Fibroblast of the aortic adventitia (primary cell): ENCODE measurements at places on chromosomes 11 and 22.

GRCh38 chr11:8650401-8650990 lies 32.0 kb downstream of the TRIM66 start:
- peak; percentile 66 for DNase-seq

DNA sequence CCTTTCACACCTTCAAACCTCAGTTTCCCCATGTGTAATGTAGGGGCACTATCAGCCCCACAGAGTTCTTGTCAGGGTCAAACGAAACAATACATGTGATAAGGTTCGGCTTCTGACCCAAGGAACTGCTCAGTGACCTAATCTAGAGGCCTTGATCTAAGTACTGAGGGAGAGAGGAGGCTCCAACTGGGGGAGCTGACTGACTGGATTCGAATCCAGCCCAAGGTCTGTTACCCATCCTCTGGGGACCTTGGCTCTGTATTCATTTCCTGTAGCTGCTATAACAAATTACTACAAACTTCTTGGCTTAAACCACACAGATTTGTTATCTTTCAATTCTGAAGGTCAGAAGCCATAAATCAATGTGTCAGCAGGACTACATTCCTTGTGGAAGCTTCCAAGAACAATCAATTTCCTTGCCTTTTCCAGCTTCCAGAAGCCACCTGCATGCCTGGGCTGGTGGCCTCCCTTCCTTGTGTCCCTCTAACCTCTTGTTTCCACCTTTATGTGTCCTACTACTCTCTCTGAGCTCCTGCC lies 10.7 kb upstream of the ANAPC15 start:
- peak; percentile 58 for DNase-seq

DNA sequence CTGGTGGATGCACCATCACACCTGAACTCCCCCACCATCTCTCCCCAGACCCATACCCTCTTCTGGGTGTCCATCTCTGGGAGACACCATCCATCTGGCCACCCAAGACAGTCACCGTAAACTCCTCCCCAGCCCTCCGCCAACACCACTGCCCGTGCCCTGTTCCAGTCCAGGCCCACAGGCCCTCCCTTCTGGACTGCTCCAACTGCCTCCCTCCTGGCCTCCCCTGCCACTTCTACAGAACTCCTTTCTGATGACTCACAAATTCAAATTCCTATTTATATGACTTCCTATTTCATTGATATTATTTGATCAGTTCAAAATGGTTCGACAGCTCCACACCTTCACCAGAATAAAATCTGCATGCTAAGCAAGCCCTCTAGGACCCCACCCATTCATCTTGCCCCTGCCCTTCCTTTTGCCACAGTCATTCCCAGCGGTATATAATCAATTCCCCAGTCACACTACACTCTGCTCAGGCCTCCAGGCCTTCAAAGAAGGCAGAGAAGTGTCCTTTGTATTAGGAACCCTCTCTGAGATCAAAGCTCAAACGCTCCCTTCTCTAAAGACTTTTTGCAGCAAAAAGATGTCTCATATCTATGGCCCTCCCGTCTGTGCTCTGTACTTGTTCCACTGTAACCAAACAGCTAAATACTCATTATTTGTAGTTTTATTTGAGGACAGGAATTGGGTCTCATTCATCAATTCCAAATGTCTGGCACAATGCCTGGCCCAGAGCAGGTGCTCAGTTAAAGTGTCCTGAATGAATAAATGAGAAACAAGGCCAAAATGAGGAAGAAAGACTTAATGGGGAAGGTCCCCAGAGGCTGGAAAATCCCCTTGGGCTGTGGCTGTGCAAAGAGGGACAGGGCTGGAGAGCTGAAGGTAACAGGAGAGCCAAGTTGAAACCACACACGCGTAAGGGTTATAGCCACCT lies 29.0 kb downstream of the MYH9 start:
- peak; percentile 42 for DNase-seq

DNA sequence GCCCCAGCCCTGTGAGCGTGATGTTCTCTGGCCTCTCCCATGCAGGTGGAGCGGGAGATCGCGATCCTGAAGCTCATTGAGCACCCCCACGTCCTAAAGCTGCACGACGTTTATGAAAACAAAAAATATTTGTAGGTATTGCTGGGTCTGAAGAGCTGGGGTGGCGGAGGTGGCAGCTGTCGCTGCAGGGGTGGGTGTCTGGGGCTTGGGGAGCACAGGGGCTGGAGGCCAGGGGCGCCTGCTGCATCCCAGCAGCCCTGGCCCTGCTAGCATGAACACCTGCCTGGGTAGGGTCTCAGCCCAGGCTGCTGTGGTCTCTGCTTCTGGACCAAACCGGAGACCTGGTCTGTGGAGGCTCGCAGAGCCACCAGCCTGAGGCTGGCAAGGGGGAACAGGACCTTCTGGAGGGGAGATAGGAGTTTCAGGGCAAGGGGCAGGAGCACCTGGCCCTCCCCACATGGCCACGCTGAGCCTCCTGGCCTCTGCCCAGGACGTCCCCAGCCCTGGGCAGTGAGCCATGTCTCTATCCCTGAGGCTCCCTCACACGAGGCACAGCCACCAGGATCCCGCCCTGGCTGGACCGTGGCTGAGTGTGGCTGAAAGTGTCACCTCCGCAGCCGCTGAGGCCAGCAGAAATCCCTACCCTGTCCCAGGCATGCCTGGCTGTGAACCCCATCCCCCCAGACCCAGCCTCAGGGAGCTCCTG lies 48.2 kb downstream of the MOB2 start:
- no peak for DNase-seq

GRCh38 chr22:26489447-26490036 lies 5.9 kb downstream of the SRRD start:
- DNase-seq, result no peak

GRCh38 chr11:118547132-118547531 lies 16.1 kb downstream of the TMEM25 start:
- no peak for DNase-seq

DNA sequence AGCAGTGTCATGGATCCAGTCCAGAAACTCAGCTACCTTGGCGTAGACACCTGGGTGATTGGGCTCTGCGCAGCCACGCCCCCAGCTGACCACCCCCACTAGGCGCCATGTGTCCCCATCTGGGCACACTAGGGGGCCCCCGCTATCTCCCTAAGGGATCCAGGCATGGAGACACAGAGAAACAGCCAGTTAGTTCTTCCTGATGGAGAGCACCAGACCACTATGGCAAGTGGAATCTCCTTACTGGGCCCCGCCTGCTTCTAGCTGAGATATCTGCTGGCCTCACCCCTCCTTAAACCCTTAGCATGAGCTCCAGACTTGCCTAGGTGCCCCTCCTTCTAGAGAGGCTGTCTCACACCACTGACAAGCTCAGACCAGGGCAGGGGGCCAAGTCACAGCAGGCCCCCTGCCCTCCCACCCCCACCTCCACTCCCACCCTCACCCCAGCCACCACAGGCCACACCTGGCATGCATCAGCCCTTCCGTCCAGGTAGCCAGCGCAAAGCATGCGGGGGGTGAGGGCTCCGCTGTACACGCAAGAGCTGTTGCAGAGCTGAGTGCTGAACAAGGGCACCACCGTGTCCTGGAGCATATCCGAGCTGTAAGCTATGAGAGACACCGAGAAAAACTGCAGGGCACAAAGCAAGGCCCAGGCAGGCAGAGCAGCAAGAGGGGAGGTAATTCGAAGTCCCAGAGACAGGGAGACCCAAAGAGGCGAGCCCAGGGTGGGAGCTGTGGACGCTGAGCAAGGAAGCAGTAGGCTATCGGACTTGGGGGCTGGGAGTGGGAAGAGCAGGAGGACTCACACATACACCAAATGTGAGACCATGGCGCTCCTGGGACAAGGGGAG lies 16.1 kb downstream of the TMPRSS5 start:
- DNase-seq, result no peak

DNA sequence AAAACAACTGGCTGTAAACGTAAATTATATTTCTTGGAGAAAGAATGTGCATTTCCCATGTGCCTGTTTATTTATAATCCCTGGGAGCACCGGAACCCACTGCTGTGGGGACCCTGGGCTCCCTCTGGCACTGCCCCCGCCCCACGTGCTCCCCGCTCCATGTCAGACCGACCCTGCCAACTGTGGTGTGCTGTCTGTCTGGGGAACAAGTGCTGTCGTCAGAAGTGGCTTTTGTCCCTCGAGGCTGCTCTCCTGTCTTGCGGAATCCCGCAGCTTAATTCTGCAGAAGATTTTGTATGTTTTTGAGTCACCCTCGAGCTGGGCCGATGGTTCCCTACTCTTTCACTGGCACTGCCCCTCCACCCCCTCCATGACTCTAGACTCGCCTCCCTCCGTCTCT lies 2.4 kb downstream of the LRRC10B start:
- no peak for DNase-seq

GRCh38 chr22:33573479-33573878 lies 346.8 kb downstream of the LARGE1 start:
- no peak for DNase-seq

- no peak for DNase-seq
Observed at GRCh38 chr11:4713241-4713640, 8.7 kb downstream of the MMP26 start.

- peak; percentile 89 for DNase-seq
Observed at GRCh38 chr22:42856865-42857704, at the start of gene ARFGAP3. Gene ARFGAP3, minus strand, starts transcription at chr22:42857273. Its CDS starts 91 bp downstream, at chr22:42857182.

DNA sequence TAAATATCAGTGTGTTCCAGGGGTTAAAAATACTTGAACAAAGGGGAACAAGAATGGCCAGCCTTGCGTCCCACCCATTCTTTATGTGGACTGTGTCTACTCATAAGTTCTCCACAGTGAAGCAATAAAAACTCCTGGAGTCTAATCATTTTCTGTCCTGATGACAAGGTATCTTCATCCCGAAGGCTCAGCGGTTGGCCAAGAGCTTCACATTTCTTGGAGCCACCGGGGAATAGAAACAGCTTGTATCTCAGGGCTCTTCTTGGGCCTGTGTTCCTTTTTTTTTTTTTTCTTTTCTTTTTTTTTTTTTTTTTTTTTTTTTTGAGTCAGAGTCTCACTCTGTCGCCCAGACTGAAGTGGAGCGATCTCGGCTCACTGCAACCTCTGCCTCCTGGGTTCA lies 36.8 kb upstream of the ADORA2A start:
- peak; percentile 75 for DNase-seq

- no peak for DNase-seq
Observed at GRCh38 chr11:5124891-5125620, 13.1 kb downstream of the OR52A5 start.

GRCh38 chr11:66859686-66860448 lies 3.0 kb downstream of the LRFN4 start:
- DNase-seq, result no peak

- peak; percentile 27 for DNase-seq
Observed at GRCh38 chr11:63961608-63962412, 12.6 kb upstream of the COX8A start.

DNA sequence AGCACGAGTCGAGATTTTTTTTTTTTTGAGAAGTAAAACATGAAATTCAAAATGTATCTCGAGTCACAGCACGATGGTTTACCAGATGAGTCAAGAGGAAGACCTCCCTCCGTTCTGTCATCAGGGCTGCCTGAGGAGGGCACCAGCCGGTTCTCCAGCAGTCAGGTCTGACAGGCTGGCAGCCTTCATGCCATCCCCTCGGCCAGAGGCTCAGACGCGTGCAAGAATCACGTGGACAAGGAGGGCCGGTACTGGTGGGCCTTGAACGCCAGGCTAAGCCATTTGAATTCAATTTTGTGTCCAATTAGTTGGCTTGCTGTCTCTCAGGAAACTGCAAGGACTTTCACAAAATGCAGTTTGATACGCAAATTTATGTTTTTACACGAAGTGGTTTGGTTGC lies 1412.2 kb downstream of the BRD1 start:
- no peak for DNase-seq

DNA sequence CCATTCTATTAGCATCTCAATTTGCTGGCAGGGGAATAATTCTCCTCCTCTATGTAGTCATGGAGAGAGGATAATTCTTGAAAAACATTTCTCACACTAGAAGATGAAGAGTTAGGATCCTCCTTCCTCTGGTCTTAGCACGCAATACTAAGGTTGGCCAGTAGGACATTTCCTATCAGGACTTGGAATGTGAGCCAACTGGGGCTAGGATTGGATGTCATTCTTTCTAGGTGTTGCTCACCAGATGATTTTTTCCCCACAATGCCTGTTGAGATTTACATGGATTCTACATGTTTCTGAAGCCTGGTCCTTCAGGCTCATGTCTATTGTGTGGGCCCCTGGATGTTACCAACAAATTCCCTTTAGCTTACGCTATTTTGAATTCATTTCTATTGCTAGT lies 28.0 kb downstream of the SLN start:
- no peak for DNase-seq

- peak; percentile 27 for DNase-seq
Observed at GRCh38 chr22:36816636-36817524, at the start of gene PVALB. Gene PVALB, minus strand, starts transcription at chr22:36817035. Its CDS starts 30 bp downstream, at chr22:36817005.
